ENCODE measurements at places on chromosomes 3 and 15. TPM values are rescaled to one million over a fixed set of nuclear protein-coding genes. Genes with fewer than 3 reads are reported as not detected.

DNA sequence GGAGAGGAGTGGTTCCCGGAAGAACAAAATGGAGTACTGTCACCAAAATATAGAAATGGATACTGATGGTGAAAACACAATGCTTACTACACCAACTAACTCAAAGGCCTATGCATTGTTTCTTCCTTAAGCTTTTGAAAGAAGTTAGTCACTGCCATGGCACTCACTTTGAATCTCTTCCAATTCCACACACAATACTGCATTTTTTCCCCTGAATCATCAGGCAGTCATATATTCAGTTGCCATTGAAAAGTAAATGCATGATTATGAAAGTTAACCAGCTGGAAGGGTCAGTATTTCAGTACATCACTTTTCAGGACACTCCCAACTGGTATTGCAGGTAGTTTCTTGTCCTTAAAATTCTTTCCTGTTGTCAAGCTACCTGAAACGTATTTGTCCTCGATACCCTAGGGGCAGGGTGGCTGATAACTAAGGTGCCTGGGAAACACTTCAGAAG lies 9.0 kb upstream of the LRRFIP2 start:
- H3K27me3 ChIP-seq = no peaks in the 10 kb centered on the region
- H3K4me1 ChIP-seq = no peaks in the 10 kb centered on the region
- H3K36me3 ChIP-seq = no peaks in the 10 kb centered on the region
- no peak overlapping the region for H3K27ac ChIP-seq

The LMAN1L gene
- total RNA-seq = not detected

- no peaks in the 10 kb centered on the region for H3K4me1 ChIP-seq
- no peak for DNase-seq
- H3K27me3 ChIP-seq = no peaks in the 10 kb centered on the region
- H3K36me3 ChIP-seq = no peaks in the 10 kb centered on the region
- H3K27ac ChIP-seq = no peak overlapping the region
These were observed 15.3 kb upstream of the KBTBD12 start for GRCh38 chr3:127899766-127900165.

DNA sequence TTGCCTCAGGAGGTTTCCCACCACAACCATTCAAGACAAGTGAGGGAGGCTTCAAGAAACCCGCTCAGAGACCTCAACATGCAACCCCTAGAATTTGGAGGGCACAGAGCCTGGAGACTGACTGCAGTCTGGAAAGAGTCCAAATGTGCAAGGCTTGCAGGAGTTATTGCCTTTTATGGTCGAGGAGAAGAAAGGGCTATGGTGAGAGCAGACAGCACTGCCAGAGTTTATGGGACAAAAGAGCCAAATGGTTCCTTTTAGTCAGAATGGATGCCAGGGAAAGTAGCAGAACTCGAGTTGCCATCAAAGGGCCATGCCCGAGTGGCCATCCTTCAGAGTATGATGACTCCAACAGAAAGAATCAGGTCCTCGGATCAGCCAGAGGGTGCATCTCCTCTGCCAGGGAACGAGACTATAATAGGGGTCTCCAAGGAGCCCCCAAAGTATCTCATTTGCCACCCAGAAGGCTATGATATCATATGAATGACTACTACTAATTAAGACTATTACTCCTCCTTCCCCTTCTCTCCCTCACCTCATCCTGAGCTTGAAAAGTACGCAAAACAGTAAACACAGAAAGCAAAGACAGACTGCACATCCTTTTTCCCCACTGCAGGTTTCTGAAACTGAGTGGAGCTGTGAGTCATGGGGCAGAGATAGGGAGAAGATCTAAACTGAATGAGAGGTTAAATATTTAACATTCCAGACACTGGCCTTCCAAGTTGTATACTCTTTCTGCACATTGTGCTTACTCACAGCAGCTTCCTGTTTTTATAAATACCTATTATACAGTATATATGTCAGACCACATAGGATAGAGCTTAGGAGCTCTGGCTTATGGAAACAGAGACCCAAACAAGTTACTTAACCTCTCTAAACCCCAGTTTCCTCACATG lies 33.9 kb upstream of the TMCO5A start:
- H3K4me1 ChIP-seq = peaks cover 56% of the 10 kb centered on the region
- no peak overlapping the region for H3K27ac ChIP-seq
- H3K36me3 ChIP-seq = no peaks in the 10 kb centered on the region
- no peaks in the 10 kb centered on the region for H3K27me3 ChIP-seq
- DNase-seq = no peak
- H3K4me3 ChIP-seq = no peak overlapping the region

The PLS1 gene
- 6.3 TPM for total RNA-seq

The STRIT1 gene
- not detected for total RNA-seq

DNA sequence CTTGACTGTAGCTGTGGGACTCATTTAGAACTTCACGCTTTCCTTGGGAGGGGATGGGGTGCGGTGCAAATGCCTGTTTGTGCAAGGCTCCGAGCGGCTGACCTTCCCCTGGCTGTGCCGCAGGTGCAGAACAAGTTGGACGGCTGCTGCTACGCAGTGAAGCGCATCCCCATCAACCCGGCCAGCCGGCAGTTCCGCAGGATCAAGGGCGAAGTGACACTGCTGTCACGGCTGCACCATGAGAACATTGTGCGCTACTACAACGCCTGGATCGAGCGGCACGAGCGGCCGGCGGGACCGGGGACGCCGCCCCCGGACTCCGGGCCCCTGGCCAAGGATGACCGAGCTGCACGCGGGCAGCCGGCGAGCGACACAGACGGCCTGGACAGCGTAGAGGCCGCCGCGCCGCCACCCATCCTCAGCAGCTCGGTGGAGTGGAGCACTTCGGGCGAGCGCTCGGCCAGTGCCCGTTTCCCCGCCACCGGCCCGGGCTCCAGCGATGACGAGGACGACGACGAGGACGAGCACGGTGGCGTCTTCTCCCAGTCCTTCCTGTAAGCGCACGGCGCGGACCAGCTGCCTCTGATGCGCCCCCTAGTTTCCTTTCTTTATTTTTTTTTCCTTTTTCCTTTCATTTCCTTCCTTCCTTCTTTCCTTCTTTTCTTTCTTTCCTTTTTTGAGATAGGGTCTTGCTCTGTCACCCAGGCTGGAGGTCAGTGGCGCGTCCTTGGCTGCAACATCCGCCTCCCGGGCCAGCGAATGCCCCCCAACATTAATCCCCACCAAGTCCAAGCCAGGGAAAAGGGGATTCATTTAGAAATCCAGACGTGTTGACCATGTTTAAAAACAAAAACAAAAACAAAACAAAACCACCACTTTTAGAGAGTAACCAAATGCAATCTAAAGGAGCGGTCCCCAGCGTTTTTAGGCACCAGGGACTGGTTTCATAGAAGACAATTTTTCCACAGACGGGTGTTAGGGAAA lies 42.7 kb downstream of the EIF2AK4 start:
- DNase-seq = peak; percentile 46
- H3K27me3 ChIP-seq = no peaks in the 10 kb centered on the region
- H3K36me3 ChIP-seq = no peaks in the 10 kb centered on the region

- H3K27ac ChIP-seq = peak overlapping the region; percentile 98
- peak overlapping the region; percentile 47 for H3K4me3 ChIP-seq
- no peaks in the 10 kb centered on the region for H3K27me3 ChIP-seq
- peak; percentile 88 for DNase-seq
These were observed 435 bp downstream of the ALDH1L1 start for GRCh38 chr3:126179825-126180476.

DNA sequence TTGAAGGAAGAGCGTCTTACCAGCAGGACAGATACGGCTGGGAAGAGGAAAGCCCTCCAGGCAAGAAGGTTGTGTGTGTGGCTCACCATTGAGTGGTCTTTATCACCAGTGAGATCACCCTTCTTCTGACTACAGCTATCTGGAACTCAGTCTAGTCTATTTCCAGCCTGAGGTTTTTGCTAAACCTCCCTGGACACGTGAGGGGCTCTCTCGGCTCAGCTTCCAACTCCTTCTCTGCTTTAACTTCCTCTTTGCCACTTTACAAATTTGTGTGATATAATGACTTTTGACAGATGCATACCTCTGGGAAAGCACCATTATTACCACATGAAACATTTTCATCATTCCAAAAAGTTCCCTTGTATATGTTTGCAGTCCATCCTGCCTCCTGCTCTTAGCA lies 15.3 kb upstream of the ROPN1 start:
- H3K27ac ChIP-seq = no peak overlapping the region
- no peaks in the 10 kb centered on the region for H3K4me1 ChIP-seq
- no peaks in the 10 kb centered on the region for H3K27me3 ChIP-seq

DNA sequence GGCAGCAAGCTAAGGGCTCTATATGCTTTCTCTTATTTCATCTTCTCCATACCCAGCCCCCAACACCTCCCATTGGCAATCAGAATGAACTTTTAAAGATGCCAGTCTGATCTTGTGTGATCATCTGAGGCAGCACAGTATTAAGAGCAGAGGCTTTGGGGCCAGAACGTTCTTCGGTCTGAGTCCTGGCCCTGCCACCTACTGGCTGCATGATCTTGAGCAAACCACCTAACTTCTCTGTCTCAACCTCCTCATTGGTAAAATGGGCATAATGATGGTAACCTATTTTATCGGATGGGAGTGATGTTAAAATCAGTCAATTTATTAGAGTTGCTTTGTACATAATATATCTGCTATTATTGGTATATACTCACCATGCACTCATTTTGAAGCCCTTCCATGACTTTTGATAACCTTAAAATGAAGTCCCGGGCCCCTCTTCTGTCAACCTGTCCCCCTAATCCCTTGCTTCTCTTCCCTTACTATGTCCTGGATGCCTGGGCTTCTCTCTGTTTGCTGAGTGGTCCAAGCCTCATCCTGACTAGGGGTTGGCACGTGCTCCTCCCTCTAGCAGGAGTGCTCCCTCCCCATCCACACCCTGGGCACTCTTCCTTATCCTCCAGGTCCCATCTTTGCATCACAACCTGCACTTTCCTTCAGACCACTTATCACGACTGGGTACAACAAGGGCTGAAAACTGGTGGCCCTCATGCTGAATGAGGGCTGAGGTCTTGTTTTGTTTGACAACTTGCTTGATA lies 6.3 kb downstream of the EFCAB12 start:
- H3K4me3 ChIP-seq = no peak overlapping the region
- H3K27ac ChIP-seq = no peak overlapping the region
- H3K36me3 ChIP-seq = no peaks in the 10 kb centered on the region
- H3K27me3 ChIP-seq = no peaks in the 10 kb centered on the region
- no peaks in the 10 kb centered on the region for H3K4me1 ChIP-seq

The ACKR4 gene
- total RNA-seq = 2.0 TPM

DNA sequence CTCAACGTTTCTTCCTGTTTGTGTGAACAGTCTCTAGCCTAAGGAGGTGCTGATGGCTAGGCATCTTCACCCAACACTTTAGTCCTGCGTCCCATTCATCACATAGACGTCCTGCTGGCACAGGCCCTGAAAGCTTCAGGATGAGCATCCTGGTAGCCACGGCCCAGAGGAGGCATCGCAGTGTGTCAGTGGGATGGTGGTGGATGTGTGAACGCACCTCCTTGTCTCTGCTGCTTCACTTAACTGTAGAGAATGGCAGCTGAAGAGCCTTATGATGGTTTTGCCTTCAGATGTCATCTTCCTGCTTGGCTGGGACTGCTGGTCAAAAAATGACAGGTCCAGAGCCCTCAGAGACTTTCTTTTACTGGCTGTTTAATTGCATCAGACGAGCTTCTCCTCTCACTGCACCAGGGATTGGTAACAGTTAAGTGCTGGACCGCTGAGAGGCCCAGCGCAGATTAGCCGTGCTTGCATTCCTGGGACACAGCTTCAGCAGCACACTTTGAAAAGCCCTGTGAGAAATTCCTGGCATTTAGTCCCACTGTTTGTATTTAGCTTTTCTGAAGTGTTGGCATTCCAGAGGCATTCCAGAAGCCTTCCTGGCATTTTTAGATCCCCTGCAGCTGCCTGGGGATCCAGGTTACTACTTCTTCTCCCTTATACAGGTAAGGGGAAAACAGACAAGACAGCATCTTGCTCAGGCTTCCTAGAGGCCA lies 132.4 kb upstream of the PLXNA1 start:
- no peaks in the 10 kb centered on the region for H3K36me3 ChIP-seq
- no peaks in the 10 kb centered on the region for H3K27me3 ChIP-seq
- DNase-seq = peak; percentile 46
- H3K4me3 ChIP-seq = no peak overlapping the region
- H3K4me1 ChIP-seq = peaks cover 14% of the 10 kb centered on the region

The HYKK gene
- total RNA-seq = 8.3 TPM

DNA sequence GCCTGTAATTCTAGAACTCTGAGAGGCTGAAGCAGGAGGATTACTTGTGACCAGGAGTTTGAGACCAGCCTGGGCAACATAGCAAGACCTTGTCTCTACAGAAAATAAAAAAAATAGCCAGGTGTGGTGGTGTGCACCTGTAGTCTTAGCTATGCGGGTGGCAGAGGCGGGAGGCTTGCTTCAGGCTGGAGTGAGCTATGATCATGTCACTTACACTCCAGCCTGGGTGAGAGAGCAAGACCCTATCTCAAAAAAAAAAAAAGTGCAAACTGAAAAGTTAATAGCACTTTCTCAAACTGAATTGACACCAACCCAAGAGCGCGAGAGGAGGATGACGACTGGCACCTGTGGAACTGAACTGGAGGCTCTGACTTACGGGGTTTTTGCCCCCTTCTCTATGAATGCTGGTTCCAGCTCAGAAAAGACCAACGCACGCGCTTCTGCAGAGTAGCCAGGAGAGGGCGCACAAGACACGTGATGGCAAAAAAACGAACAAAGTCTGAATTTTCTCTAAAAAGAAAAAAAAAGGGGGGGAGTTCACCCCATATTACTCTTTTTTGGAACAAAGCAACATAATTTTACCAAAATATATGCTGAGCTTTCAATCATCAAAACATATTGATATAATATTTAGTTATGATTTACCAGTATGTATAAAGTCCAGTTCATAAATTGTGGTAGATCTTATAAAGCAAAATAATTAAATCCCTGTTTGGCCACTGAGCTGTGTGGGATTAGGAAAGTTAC lies 23.7 kb downstream of the CFAP92 start:
- H3K36me3 ChIP-seq = no peaks in the 10 kb centered on the region
- H3K4me1 ChIP-seq = no peaks in the 10 kb centered on the region
- H3K27me3 ChIP-seq = no peaks in the 10 kb centered on the region
- no peak overlapping the region for H3K27ac ChIP-seq
- H3K4me3 ChIP-seq = no peak overlapping the region
- peak; percentile 37 for DNase-seq

The VPS13C gene
- 67.2 TPM for total RNA-seq

DNA sequence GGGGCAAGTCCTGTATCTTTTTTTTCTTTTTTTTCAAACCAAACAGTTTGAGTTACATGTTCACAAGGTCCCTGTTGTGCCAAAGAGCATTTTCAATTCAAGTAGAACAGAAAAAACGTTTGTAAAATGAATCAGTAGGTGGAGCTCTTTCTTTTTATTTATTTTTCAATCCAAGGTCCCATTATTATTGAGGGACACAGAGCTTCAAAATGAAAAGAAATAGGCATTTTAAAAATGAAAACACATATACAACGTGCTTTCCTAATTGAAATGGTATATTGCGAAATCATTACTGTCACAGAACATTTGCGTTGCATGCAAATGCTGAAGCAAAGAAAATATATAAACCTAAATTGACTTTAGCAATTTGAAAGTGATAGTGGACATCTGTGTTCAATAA lies 711.0 kb downstream of the MECOM start:
- no peaks in the 10 kb centered on the region for H3K4me1 ChIP-seq
- H3K27ac ChIP-seq = no peak overlapping the region
- DNase-seq = no peak
- no peaks in the 10 kb centered on the region for H3K36me3 ChIP-seq
- H3K27me3 ChIP-seq = no peaks in the 10 kb centered on the region

Measured in body of pancreas (tissue), 4 donors.